Epithelial cell of proximal tubule (primary cell): ENCODE measurements at places on chromosomes 2 and 18. TPM values are rescaled to one million over a fixed set of nuclear protein-coding genes. Genes with fewer than 3 reads are reported as not detected.

Gene LIMS2
- 0.36 and 1.2 TPM in 2 replicates for total RNA-seq

Gene SMIM21
- total RNA-seq, result not detected in 2 replicates

Gene CCT7
- total RNA-seq, result 393 and 559 TPM in 2 replicates

Gene NEDD4L
- total RNA-seq, result 77.6 and 95.9 TPM in 2 replicates

DNA sequence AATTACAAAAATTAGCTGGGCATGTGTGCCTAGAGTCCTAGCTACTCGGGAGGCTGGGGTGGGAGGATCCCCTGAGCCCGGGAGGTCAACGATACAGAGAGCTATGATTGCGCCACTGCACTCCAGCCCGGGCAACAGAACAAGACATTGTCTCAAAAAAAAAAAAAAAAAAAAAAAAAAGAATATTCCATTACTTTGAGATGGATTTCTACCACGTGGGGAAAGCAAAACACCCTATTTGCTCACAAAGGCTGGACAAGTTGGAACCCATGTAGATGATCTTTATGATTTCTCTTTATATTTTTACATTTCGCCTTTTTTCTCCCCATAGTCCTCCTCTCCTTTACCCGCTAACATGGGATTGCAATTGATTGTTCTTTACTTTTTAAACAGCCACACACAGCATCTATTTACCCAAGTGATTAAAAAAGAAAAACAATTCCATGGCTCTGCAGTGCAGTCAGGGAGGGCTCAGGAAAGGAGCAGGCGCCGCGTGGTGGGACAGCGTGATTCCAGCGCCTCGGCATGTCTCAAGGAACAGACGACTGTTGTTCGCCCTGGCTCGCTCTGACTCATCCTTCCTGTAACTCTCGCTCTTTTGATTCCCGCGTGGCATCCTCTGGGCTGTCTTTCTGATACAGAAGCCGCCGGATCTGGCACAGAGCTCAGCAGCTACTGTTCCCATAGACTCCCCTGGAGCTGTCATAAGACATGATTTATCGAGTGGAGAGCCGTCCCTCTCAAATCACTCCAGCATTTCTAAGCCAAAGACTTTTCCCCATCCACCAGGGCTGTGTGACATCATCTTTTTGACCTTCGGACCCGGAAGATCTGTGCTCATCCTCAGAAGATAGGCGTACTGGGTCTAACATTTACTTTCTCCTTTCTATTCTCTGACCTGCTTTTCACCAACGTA, 230.4 kb upstream of the AGAP1 start:
- DNase-seq, result peak; percentile 55

DNA sequence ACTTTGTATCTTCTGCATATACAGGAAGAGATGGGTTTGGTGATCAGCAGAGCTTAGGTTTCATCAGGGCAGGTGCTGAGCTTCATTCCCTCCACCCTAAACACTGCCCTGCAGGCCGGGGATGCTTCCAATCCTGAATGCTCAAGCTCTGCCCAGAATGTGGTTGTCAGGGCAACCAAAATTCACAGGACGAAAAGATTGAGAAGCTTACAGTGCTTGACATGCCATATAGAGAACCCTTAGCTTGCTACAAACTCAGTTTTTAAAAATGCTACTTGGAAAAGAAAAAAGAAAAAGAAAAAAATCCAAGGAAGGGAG, 65.6 kb downstream of the SH3RF3 start:
- DNase-seq, result no peak

- peak; percentile 81 for DNase-seq
These were observed 64.3 kb downstream of the BABAM2 start for GRCh38 chr2:27954771-27955383.

GRCh38 chr2:128765811-128766210, 447.1 kb upstream of the HS6ST1 start:
- no peak for DNase-seq

DNA sequence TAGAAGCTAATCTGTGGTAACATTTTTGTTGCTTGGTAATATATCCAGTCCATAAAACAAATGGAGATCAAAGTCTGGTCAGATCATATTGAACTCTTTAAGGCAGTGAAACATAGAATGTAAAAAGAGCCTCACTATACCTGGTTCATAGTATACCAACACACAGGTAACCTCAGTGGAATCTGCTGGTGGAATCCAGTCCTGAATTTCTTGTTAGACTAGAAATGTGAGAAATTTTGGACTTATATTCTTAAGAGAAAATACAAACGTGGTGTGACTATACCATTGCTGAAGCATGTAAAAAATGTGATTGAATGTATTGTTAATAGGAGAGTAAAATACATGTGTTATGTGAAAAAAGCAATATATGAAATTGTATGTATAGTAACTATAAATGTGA, 46.1 kb upstream of the GRHL1 start:
- no peak for DNase-seq

DNA sequence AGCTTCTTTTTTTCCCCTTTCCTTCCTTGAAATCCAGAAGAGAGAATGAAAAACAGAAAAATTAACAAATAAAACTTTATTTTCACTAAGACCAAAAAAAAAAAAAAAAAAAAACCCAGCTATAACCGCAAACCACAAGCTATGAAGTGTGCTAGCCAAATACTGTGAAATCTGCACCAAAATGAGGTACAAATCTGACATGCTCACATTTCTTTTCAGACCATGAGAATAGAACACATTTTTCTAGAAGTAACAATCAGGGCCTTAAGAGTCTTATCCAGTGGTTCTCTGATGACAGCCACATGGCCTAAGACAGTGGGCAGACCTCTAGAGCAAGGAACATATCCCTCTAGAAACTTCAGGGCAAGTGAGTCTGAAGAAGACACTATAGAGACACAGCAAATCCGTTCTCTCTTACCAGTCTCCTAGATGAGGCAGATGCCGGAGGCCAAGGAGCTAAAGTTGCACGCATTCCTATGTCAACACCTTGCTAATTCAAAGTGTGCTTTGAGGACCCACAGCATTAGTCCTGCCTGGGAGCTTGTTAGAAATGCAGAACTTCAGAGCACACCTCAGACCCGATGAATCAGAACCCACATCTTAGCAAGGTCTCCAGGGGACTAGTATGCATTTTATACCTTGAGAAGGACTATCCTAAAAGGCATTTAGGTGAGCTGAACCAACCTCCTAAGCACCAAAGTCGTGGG, 317.1 kb downstream of the MYCN start:
- no peak for DNase-seq

DNA sequence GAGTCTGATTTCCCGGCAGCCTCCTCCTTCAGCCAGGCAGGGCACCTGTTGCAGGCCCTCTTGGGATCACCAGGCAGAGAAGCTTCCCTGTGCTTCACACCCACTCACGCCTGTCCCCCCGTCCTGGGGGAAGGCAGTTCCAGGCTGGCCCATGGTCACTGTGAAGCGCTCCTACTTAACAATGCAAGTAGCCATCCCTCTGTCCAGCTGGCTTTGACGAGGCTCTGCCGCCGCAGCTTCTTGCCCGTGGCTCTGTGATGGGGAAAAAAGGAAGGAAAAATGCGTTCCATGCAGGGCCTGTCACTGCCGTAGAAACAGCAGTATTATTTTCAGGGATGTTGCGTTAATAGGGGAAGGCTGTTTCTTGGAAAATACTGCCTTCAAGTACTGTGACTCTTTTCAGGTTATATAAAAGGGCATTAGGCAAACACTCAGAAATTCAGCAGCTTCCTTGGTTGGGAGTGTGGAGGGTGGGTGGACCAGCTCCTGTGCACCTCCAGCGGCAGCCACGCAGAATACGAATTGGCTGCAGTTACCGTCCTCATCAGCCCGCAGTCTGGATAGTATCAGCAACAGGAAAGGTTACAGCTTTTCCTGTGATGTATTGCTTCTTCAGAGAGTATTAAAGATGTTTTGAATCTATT, 232.3 kb downstream of the KLHL29 start:
- DNase-seq, result no peak

GRCh38 chr2:3952866-3953516, 249.6 kb downstream of the DCDC2C start:
- DNase-seq, result no peak
